ENCODE measurements at places on chromosomes 7 and 10.

DNA sequence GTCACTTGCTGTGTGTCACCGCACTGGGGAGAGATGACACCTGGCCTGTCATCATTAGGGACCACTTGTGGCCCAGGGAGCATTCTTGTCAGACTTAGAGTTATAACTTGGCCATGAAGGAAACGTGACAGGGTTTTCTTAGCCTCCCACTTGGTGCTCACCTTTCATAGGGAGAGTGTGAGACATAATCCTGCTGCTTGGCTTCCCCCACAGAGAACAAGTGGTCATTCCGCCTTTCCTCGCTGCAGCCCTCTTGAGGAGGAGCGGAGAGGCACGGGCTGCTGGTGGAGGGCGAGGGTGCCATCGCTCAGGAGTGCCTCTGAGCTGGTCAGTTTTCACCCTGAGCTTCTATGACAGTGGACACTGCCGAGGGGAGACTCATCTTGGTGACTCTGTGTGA lies 125.0 kb upstream of the GJD4 start:
- DNase-seq = no peak

- DNase-seq = no peak
These were observed 9.4 kb downstream of the RNF133 start for GRCh38 chr7:122689346-122690109.

DNA sequence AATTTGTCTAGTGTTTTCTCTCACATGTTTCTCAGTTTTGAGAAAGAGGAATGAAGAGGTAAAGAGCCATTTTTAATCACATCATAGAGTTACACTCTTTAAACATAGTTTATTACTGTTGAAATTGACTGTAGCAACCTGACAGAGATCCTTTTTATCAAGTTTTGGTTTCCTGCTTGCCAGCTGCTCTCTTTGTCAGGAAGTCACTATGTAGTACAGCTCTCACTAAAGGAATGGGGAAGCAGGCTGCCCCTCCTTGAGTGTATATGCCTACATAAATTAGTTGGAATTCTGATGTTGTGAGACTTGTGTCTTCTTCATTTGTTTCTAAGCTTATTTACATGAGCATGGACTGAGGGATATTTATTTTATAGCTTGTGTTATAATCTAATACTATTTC lies 1274.0 kb upstream of the CELF2 start:
- no peak for DNase-seq

- DNase-seq = no peak
These were observed 109.4 kb downstream of the ABLIM1 start for GRCh38 chr10:114548662-114549061.

- DNase-seq = no peak
These were observed 682.0 kb upstream of the POT1 start for GRCh38 chr7:125611582-125611981.

- no peak for DNase-seq
These were observed 50.1 kb downstream of the CACUL1 start for GRCh38 chr10:118704711-118705110.

GRCh38 chr7:82803411-82803810 lies 359.3 kb downstream of the PCLO start:
- no peak for DNase-seq

- no peak for DNase-seq
These were observed 57.7 kb upstream of the ZNRF2 start for GRCh38 chr7:30226614-30227268.

DNA sequence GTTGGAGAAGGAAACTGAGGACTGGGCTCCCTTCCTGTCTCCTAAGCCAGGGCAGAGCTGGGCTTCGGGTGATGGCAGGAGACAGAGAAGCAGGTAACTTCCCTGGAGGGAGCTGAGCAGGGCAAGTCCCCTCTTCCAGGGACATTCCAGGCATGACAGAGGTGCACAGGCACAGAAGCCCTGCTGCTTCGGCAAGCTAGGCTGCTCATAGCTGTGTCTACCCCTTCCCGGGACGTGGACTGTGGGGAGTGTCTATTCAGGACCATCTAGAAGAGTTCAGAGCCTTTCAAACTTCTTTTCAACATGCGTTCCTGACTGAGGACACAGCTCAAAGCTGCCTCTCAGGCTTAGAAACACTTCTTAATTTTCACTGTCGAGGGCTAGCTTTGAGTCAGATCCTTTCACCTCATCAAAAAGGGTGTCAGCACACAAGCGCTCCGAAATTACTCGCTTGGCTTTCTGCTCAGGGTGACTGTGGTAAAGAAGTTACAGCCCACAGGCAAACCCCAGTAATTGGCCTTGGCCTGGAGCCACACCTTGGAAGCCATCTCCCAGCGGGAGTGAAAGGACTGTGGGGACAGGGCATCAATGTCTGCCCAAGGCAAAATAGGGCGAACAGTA lies 63.7 kb upstream of the STEAP1B start:
- peak; percentile 9 for DNase-seq

- no peak for DNase-seq
These were observed 13.4 kb downstream of the JAZF1 start for GRCh38 chr7:28166982-28167715.

GRCh38 chr7:90777465-90777864 lies 181.3 kb downstream of the CDK14 start:
- no peak for DNase-seq

DNA sequence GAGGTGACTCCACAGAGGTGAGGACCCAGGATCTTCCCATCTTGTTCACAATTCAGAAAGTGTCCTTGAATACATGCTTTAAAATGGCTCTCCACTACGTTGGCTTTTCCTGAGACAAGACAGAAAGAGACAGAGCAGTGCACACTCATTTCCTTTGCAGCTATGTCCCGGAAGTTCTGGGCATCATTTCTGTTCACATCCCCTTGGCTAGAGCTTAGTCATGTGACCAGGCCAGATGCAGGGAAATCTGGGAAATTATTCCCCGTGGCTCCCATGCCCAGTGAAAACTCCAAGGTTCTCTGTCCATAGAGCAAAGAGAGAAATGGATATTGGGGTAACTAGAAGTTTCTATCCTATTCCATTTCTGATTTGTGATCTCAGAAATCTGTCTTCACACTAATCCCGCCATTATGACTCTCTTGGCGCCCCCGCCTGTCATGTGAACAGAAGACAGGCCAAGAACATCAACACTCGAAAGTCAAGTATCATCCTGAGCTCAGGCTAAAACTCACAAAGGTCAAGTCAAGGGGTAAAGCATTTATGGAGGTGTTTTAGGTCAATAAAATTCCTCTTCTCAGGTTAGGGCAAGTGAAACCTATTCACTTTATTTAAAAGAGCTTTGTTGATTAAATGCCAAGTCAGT lies 251.4 kb upstream of the HABP2 start:
- no peak for DNase-seq

DNA sequence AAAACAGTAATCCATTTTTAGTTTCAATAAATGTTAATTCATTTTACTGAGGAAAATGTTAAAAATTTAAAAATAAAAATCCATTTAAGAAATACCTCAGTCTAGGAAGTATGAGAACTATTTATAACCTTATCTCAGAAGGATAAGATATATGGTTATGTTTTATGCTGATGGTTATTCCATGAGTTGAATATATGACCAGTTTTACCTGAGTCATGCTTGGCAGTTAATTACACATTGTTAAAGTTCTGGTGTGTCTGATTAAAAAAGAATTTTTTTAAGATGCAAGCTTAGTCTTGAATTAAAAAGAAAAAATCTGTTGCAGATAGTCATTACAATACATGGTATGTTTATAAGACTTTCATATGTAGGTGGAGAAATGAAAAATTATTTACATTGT lies 191.7 kb downstream of the ARL4A start:
- no peak for DNase-seq

All from stimulated activated CD4-positive, alpha-beta T cell treated with anti-CD3 and anti-CD28 coated beads, Interleukin-4, amount 100 ng/mL, for 1 hour (primary cell).